ENCODE measurements at places on chromosomes 11 and 22.

GRCh38 chr11:33631749-33632091, 68.9 kb downstream of the C11orf91 start:
- DNase-seq: no peak

- peak; percentile 15 for DNase-seq
Observed at GRCh38 chr22:31585161-31585859, 76.7 kb downstream of the PISD start.

DNA sequence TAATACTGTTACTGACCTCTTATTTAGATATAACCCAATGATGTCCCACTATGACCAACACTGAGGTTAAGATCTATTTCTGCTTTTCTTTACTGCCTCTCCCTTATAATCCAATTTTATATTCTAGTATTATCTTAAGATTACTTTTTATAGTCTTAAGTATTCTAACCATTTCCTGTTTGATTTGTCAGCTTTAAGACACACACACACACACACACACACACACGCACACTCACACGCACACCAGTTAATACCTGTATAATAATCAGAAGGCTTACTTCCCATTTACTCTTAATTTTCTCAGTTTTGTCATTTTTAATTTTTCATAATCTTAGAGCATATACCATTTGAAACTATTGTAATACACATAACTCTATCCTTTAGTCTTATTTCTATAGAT, 226.0 kb upstream of the C11orf87 start:
- DNase-seq: no peak

DNA sequence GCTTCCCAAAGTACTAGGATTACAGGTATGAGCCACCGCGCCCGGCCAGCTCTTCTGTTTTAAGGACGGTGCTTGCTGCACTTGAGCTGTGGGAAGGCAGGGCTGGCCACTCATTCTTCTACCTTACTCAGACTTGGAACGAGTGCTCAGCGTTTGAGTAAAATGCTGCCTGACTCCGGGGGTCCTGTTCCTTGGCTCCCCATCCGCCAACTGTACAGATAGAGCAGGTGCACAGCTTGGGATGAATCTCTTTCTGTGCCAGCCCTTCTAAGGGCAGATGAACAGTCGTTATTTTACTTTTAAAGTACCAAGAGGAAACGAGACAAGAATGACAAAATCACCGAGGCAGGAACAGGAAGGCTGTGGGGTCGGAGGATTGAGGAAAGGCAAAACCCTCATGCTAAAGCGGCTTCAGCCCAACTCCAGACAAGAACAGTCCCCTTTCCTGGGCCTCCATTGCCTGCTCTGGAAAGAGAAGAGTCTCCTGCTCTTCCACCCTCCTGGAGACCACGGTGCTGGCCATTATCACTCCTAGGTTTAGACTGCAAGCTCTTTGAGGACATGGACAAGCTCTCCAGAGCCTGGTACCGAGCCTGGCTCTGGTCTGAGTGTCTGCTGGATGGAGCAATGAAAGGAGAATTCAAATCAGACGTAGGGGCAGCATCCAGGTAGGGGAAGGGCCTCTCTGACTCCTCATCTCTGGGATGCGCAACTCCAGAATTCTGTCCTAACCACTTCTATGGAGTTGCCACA, 1.1 kb upstream of the SUN2 start:
- DNase-seq: no peak

- DNase-seq: no peak
Observed at GRCh38 chr22:32217465-32217864, 12.6 kb upstream of the RFPL2 start.

DNA sequence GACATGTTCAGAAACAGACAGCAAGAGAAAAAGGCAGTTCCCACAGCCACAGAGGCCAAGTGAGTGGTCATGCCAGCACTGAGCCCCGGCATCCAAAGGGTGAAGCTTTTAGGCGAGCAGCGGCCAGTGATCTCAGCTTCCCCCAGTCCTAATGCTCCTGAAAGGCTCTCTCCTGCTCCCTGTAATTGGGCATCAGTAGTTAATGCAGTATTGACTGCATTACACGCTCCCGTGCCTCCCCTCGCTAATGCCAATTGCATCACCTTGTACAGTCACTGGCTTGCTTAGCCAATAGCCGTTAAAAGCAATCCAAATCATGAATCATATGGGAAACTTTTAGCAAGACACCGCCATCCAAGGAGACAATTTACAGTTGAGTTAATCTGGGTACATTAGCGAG, 4.9 kb downstream of the LMO1 start:
- DNase-seq: no peak

GRCh38 chr11:57163160-57163868, 18.4 kb upstream of the LRRC55 start:
- DNase-seq: no peak

DNA sequence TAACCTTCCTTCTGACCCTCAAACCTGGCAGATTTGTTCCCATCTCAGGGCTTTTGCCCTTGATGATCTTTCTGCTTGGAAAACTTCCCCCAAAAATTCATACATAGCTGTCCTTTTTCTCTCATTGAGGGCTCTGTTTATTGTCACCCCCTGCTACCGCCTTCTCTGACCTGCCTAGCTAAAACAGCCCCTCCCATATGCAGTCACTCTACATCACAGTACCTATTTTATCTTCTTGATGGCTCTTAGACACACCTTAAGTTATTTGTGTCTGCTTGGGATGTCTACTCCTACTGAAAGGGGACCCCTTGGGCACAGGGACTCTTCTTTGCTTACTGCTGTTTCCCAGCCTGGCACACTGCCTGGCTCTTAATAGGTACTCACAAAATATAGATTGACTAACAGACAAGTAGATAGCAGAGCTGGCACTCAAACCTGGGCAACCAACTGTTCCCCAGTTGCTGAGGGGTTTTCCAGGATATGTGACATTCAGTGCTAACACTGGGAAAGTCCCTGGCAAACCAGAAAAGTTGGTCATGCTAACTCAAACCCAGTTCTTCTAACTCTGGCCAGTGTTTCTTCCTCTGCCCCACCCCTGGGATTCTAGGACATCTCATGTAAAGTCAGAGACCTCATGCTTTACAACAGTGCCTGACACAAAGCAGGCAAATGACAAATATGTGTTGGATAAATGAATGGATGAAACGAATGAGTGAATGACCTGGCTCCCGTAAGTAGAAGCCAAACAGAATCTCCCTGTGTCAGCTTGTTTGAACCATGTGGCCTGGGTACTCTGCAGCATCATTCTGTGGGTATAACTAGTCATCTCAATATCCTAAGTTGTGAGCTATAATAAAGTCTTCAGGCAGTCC, 19.8 kb upstream of the FJX1 start:
- DNase-seq: no peak

DNA sequence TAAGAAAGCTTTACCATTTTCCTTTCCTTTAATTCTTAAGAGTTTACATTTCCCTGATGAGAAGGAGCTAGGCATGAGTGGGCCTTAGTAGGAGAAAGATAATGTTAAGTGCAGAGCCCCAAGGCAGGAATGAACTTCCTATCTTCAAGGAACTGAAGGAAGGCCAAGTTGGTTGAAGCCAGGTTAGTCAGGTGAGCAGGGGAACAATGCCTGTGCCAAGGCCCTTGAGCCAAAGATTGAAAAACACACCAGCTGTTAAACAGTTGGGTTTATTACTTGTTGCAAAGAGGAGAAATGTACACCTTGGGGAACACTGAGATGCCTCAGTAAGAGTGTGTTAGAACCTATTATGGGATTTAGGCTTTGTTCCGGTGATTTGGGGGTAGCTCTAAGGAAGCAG, 10.0 kb downstream of the CNTF start:
- DNase-seq: no peak

DNA sequence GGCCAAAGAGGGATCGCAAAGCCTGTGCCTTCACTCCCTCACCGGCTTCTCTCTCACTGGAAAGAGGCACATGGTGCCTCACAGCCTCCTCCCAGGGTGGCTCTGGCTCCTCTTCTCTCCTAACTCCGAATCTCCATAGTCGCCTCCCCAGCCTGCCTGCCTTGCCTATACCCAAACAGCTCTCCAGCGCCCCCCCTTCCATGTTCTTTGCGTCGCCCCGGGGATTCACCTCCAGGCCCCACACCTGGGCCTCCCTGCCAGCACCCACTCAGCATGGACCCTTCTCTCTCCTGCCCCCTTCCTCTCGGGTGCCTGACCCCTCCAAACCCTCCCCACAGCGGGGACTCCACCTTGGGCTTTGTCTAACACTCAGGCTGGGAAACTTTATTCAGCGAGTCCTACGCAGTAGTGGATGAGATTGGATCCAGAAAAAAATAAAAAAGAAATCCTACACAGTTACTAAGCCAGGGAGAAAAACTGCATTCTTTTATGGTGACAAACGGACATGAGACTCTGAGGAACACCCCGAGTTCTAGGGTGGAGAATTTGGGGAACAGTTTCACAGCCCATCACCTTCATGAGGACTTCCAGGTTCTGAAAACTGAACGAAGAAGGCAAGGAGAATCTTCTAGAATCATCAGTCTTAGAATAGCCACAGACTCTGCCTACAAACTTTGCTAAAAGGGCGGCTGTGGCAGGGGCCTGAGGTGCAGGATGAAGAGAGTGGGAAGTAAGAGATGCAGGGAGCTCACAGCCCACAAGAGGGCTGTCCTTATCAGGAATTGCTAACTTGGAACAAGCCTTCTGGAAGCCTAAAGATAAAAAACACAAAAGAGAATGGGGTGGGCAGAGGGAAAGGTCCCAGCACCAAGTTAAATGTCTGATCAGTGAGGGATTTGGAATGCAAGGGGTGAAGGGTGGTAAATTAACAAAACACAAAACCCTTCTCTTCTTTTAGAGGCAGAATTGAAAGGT, 5.3 kb downstream of the PPM1F start:
- DNase-seq: no peak

GRCh38 chr11:2775083-2775625, 75.4 kb upstream of the KCNQ1OT1 start:
- DNase-seq: no peak

GRCh38 chr22:19448076-19448607, 631 bp upstream of the C22orf39 start:
- no peak for DNase-seq

GRCh38 chr11:44188643-44189042, 93.2 kb downstream of the EXT2 start:
- no peak for DNase-seq

GRCh38 chr11:125931668-125932067, 14.2 kb upstream of the VSIG10L2 start:
- no peak for DNase-seq

DNA sequence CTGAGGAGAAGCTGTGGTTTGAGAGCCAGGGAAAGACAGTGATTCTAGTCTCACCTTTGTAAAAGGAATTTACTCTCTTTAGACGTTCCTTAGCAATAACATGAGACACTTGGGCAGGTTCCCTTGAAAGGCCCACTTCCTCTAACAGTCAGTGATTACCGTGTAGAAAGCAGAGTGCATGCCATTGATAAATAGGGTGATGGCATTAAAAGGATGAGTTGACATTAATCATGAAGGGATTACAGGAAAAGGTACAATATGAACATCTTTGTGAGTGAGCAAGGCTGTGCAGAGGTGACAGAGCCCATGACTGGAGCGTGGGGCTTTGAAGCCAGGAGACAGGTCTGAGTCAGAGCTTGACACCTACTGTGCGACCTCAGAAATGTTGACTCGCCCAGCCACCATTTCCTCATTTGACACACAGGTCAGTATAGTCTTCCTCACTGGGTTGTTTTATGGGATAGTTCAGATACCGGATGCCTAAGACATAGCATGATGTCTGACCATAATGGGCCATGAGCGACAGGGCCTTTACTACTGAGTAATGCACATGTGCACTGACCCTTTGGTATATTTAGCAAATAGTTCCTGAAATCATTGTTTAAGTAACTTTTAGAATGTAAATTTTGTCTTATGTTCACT, 341.7 kb upstream of the MTNR1B start:
- no peak for DNase-seq

DNA sequence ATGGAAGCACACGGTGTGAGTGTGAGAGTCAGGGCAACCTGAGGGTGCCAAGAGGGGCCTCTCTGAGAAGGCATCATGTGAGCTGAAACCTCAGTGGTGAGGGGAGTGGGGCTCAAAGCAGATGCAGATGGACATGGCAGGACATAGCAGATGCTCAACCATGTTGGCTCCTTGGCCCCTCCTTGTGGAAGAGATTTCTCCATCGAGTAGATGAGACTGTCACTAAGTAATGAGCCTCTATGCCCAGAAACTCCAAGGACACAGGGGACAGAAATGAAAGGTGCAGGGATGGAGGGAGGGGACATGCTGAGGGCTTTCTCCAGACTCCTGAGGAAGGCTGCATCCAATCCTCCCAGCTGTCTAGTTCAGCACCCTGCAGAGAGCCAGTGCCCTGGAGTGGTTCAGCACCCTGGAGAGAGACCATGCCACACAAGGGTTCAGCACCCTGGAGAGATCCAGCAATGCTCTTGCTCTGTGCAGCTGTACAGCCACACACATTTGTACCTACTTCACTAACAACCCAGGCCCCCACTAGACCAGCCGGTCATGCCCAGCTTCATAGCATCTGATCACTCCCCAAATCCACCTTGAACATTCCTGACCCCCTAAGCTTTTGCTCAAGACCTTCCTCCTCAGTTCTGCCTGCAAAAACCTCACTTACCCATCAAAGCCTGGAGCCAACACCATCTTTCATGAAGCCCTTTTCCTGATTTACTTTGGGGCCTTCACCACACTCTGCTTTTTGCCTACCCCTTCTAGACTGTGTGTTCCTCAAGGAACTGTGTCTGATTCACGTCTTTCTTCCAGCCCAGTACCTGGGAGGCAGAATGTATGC, 252.0 kb downstream of the CTTN start:
- DNase-seq: peak; percentile 43

DNA sequence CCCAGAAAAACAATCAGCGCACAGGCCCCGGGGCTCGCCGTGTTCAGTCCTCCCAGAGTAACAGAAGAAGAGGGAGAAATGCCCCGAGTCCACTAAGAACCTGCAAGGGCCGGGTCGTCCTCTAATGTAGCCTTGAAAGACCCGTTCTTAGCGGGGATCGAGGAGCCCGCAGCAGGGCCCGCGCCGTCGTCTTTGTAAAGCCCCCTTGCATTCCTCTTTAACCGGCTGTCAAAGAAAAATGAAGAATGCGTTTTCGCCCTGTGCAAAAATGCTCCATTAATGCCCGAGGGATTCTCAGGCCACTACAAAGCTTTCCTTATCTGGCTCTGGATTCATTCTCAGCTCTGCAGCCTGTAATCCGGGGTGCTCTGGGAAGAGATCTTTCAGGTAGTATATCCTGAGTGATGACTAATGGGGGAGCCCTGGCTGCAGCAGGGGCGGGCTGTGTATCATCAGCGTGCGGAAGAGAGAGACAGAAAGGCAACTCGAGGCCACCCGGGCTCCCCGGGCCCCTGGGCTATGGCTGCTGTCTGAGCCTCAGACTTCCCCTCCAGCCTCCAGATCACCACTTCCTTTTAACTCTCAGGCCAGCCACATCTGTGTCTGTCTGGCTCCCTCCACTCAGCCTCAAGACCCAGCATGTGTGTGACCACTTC, 78.2 kb downstream of the FBLN1 start:
- no peak for DNase-seq

DNA sequence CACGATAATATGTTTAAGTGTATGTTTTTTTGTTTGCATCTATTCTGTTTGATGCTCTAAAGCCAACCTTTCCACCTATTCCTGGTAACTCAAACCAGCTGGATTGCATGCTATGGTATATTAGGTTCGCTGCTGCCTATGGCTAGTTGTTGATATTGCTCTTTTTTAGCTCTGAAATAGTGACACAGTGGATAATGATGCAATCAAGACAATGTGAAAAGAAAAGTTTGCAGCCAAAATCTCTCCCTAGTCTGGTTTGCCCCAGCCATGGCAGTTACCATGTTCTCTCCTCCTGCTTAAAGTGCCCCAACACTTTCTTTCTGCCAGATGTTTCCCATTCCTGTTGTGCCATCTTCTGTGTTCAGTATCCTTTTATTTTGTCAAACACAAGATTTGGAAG, 269.7 kb downstream of the DYNC2H1 start:
- DNase-seq: no peak

Data from stimulated activated CD4-positive, alpha-beta T cell treated with anti-CD3 and anti-CD28 coated beads, Interleukin-2, amount 100 ng/mL, for 48 hours (primary cell).